Activated naive CD4-positive, alpha-beta T cell treated with anti-CD3 and anti-CD28 coated beads, Interleukin-2, amount 50 U/mL, for 72 hours (primary cell): ENCODE measurements at places on chromosomes 5 and 9. TPM values are rescaled to one million over a fixed set of nuclear protein-coding genes. Genes with fewer than 3 reads are reported as not detected.

GRCh38 chr5:136020383-136021015 is 8.3 kb upstream of the TGFBI start:
- peak; percentile 58 for DNase-seq

- DNase-seq = no peak
These were observed 362.7 kb upstream of the PTGER4 start for GRCh38 chr5:40317023-40317422.

DNA sequence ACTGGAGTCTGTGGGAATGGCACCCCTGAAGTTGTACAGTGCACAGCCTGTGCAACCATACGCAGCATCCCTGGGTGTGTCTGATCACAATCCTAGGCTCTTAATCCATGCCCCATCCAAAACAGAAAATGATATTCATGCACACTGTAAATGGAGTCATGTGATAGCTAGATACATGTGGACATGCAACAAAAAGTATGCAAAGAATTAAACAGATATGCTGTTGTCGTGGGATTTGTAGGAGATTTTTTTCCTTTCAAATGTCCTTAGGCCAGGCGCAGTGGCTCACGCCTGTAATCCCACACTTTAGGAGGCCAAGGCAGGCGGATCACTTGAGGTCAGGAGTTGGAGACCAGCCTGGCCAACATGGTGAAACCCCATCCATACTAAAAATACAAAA is 36.1 kb downstream of the PRRX2 start:
- no peak for DNase-seq

DNA sequence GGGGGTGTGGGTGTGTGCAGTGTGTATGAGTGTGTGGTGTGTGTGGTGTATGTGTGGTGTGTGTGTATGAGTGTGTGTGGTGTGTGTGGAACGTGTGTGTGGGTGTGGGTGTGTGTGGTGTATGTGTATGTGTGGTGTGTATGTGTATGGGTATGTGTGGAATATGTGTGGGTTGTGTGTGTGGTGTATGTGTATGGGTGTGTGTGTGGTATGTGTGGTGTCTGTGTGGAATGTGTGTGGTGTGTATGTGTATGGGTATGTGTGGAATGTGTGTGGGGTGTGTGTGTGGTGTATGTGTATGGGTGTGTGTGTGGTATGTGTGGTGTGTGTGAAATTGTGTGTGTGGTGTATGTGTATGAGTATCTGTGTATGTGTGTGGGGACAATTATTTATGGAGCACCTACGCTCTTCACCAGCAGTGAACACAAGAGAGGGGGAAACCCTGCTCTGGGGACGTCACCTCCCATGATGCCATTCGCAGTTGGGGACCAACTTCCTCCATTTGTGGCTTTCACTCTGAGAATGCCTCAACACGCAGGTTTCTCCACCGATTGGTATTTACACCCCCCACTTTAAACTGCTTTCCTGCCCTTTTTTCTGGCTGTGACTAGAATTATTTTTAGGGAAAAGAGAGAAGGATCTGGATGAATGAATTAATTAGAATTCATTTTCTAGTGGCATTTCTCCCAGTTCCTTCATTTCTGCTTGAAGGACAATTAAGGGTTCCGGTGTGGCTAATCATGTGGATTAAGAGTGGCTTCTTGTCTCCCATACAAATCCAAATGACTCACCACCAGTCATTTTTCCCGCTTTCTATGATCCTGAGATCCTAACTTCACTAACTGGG is 238.1 kb downstream of the ROR2 start:
- peak; percentile 61 for DNase-seq

DNA sequence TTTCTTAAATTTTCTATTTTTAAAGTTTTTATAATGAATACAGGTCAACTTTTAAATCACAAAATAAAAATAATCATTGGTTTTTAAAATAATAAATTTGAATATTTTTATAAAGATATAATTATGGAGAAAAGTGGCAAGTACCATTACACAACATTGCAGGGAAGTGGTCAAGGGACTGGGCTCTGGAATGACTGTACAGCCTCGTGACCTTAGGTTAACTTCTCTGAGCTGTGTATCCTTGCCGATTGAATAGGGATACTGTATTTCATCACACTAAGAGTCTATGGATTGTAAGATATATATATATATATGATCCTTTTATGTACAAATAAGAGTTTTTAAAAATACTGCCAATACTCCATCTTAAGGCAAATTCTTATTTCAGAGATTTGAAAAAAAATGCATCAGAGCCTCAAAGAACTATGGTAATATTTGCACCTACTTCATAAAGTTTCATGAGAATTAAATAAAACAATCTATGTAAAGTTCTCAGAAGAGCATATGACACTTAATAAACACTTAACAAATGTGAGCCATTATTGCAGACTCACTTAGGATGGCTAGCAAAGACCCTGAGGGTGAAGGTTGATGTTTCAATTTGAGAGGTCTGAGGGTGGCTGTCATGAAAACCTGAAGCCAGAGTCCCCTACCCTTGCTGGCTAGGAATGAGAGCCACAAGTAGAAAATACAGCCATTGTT is 136.5 kb downstream of the CCDC192 start:
- no peak for DNase-seq

- no peak for DNase-seq
These were observed 545 bp downstream of the PALM2AKAP2 start for GRCh38 chr9:109780453-109781033.

- DNase-seq = no peak
These were observed 17.7 kb upstream of the FAM174A start for GRCh38 chr5:100517301-100517974.

Gene PCDHA5
- total RNA-seq = not detected

Gene MEIKIN
- total RNA-seq = not detected

GRCh38 chr9:18461496-18461895 is 12.5 kb upstream of the ADAMTSL1 start:
- no peak for DNase-seq

DNA sequence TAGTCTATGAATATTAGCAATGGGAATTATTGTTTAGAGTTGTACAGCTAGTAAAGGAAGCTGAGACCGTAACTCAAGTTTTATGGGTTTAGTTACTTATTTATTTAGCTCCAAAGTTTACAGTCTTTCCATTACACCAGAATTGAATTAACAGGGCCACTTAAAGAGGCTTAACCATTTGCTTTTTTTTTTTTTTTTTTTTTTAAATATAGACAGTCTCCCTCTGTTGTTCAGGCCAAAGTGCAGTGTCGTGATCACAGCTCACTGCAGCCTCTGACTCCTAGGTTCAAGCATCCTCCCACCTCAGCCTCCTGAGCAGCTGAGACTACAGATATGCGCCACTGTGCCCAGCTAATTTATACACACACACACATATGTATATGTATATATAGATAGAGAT is 1.4 kb upstream of the TTC1 start:
- DNase-seq = no peak

DNA sequence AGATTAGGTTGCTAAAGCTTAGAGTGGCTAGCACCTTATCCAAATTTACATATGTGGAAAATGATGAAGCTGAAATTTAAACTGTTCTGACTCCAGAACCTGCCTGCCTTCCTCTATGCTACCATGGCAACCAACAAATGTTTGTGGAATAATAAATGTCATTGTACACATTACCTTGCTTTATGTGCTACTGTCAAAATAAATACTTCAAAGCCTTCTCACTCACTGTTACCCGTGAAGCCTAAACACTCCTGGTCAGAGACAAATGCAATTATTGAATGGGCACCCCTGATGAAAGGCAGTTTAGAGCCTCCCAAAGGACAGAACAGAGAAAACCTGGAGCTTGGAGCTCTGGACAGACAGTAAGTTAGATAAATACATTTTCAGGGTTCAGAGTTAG is 158.6 kb downstream of the FAM114A2 start:
- DNase-seq = no peak

DNA sequence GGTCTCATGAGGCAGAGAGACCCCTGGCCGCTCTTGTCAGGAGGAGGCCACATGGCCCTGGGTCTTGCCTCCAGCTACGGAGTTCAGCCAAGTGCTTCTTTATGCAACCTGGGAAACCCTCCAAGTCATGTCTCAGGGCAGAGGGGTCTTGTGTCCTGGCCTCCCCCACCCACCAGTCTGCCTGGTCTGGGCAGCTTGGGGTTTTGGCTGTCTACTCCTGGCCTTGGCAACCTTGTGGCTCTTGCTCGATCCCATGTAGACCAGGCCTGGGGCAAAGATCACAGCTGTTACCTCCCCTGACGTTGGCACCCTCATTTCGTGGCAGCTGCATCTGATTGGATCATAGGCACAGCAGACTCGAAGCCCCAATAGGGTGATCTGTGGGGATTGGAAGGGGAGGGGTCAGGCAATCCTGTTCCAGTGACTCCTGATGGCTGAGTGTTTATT is 28.4 kb downstream of the JADE2 start:
- DNase-seq = no peak

DNA sequence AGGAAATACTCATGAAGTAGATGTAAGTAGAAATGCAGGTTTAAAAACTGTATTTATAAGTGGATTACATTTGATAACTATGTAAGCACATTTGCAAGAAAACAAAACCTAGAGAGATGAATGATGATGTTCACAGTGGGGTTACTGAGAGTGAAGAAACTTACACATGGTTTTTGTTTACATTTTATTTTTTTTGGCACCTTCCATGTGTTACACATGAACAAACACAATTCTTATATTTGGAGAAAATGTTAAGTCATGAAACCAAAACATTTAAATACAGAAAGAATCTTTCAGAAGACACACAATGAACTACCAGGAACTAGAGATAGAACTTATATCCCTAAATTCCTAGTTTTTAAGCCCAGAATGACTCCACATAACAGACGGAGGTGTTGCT is 51.5 kb upstream of the SPATA31E1 start:
- no peak for DNase-seq

Gene PTGER4
- 56.9 TPM for total RNA-seq

DNA sequence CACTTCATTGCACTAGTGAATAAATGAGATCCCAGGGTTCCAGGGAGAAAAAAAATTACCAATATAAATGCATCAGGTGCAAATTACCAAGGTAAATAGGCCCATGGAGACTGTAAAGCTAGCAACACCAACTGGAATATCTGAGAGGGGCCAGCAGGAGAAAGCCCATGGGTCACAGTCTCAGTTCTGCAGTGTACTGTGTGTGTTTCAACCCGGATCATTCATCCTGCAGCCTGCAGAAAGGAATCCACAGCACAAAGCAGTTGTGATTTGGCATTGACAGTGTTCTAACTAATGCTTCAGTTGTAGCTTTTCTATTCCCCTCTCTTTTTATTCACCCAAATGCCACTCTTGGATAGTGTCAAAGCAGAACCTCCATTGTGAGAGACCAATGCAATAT is 171.0 kb downstream of the EFNA5 start:
- DNase-seq = no peak

Gene CREBRF
- 39.6 TPM for total RNA-seq

Gene SLCO6A1
- not detected for total RNA-seq

- no peak for DNase-seq
These were observed 188.6 kb downstream of the CARTPT start for GRCh38 chr5:71907608-71908145.

- peak; percentile 50 for DNase-seq
These were observed 8.7 kb downstream of the NACC2 start for GRCh38 chr9:136086213-136086881.
